Head of caudate nucleus (tissue), 42 donors: ENCODE measurements at places on chromosomes 12 and 14.

DNA sequence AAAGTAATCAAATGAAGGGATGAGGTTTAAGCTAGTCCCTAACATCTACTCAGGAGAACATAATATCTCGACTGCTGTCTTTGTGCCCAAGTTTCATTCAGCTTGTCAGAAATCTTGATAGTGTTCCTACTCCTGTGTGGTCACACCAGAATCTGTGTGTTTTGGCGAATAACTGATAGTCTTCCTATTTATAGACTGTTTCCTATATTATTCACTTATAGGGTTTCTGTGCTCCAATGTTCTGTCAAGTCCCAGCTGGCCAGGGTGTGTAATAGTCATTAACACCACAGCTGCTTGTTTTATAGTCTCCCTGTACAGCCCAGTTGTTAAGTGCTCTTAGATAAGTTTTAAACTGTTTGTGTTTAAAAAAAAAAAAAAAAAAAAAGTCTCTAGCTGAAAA, 45.9 kb downstream of the GPR135 start:
- DNase-seq, result no peak

GRCh38 chr12:68870443-68870842, 62.5 kb downstream of the MDM2 start:
- DNase-seq, result no peak

DNA sequence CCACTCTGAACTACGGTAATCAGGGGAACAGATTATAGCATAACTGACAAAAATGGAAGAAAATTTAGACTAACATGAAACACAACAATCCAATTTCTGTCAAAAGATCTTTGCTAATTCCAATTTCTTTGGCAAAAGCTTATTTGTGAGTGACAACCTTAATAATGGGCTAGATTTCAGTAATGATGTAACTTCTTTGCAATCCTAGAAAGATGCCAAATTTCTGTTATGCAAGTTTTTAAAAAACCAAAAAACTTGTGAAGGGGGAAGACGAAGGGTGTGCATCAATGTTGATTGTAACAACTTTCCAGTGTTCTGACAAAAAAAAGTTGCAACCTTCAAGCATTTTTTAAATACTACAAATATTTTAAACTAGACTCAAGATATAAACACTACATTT, 59.9 kb downstream of the DICER1 start:
- no peak for DNase-seq

- DNase-seq, result no peak
Observed at GRCh38 chr14:90627478-90627877, 188.8 kb downstream of the TTC7B start.

- no peak for DNase-seq
Observed at GRCh38 chr14:26531894-26532293, 65.9 kb downstream of the NOVA1 start.

- no peak for DNase-seq
Observed at GRCh38 chr14:49512571-49512970, 73.6 kb downstream of the RPS29 start.

GRCh38 chr12:124939079-124939420, 24.6 kb upstream of the UBC start:
- peak; percentile 77 for DNase-seq

DNA sequence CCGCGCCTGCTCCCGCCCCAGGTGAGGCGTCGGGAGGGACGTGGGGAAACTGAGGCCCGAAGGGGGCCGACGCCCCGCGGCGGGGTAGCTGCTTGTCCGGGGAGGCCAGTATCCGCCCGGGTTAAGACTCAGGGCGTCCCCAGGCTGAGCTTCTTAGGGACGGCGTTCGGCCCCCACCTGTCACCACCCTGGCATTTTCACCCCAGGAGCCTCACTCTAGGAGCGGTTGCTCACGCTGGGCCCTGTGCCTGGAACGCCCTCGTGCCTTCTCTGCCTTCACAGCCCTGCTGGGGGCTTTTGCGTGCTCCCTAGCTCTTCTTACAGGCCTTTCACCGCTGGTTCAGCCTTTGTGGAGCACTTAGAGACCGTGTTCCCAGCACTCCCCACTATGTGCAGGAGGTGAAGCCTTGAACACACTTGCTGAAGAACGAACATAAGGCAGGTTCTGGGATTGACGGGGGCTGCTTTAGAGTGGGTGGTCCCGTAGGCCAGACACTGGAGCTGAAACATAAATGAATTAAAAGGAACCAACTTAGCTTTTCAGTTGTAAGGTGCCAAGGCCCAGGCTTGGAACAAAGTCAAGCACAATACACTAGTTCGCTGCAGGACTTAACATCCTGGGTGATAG, 601 bp downstream of the ZNF839 start:
- no peak for DNase-seq

GRCh38 chr14:49940808-49941421, 48.0 kb downstream of the ARF6 start:
- no peak for DNase-seq

- no peak for DNase-seq
Observed at GRCh38 chr12:31815096-31815495, 86.3 kb upstream of the AMN1 start.

- DNase-seq, result no peak
Observed at GRCh38 chr12:10341892-10342509, 34.3 kb downstream of the KLRD1 start.

- DNase-seq, result no peak
Observed at GRCh38 chr14:53367644-53368026, 214.5 kb upstream of the DDHD1 start.

DNA sequence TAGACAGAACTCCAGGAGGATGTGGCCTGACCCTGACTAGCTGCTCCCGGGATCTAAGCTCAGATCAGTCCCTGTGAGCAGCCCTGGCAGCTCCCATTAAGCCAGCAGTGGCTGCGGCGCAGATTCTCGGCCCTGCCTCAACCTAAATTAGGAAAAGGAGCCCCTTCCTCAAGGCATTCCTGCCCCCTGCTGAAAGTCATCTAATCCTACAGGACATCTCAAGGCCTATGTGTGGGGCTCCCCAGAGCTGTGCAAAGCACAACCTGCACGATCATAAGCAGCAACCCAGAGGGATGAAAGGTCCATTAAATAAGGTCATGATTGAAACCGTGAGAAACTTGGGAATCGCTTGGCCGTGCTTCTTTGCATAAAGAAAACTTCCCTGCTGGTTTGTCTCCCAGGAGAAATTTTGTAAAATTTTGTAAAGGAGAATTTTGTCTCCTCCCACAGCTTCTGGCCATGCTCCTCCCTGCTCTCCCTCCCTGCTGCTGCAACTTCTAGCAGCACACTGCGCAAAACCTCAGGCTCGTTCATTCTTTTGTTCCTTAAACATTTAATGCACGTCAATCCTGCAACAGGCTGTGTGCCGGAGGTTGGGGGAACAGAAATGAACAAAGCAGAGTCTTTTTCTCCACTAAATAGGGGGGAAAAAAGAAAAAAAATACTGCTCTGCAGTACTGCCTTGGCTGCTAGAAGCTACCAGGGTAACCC, 96.6 kb upstream of the SLC35F4 start:
- no peak for DNase-seq

- DNase-seq, result no peak
Observed at GRCh38 chr12:69052613-69053408, 119.8 kb upstream of the CPM start.

- peak; percentile 31 for DNase-seq
Observed at GRCh38 chr14:19799880-19800279, 3.7 kb upstream of the OR4N2 start.

- peak; percentile 68 for DNase-seq
Observed at GRCh38 chr14:50964683-50965390, 20.6 kb upstream of the PYGL start.

- DNase-seq, result no peak
Observed at GRCh38 chr14:104181761-104182530, 43.6 kb downstream of the KIF26A start.

DNA sequence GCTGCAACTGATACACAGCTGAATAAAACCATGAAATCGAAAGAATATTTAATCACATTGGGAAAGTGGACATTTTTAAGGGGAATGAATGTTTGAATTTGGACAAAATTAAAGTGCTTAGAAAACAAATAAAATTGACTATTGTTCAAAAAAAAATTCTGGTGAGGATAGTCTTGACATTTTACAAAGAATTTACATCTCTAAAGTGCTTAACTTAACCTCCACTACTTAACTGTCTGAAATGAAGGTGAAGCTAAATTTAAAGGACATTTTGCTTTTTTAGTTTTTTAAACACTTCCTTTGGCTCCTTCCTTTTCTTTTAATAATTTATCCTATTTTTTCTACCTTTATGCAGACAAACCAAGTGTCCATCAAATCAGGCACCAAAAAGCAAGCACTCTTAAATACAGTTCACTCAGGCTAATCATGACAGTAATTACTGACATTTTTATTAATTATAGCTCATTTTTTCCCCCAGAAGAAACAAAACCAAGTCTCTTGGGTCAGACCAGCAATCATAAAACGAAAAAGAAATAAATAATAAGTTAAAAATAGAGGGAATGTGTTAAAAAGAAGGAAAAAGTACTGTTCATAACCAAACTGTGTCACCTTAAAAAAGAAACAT, 5.7 kb upstream of the CCND2 start:
- no peak for DNase-seq

- DNase-seq, result no peak
Observed at GRCh38 chr12:104964167-104964855, 6.2 kb upstream of the SLC41A2 start.

DNA sequence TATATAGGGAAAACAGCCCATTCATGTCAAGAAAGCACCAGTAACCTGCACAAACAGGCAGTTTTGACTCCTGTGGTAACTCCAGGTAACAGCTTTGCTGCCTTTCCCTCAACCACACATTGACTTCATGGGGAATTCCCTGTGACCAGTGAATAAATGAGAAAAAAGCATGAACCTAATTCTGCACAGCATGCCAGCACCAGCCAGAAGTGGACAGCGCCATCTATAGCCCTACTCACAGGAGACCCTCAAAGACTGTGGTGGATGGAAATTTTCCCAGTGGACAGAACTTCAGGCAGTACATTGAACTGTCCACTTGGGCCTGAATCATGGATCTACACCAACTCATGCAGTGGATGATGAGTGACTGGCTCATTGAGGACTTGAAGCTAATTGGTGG, 152.1 kb downstream of the SLC8A3 start:
- no peak for DNase-seq

- no peak for DNase-seq
Observed at GRCh38 chr14:53519137-53519536, 366.0 kb upstream of the DDHD1 start.

DNA sequence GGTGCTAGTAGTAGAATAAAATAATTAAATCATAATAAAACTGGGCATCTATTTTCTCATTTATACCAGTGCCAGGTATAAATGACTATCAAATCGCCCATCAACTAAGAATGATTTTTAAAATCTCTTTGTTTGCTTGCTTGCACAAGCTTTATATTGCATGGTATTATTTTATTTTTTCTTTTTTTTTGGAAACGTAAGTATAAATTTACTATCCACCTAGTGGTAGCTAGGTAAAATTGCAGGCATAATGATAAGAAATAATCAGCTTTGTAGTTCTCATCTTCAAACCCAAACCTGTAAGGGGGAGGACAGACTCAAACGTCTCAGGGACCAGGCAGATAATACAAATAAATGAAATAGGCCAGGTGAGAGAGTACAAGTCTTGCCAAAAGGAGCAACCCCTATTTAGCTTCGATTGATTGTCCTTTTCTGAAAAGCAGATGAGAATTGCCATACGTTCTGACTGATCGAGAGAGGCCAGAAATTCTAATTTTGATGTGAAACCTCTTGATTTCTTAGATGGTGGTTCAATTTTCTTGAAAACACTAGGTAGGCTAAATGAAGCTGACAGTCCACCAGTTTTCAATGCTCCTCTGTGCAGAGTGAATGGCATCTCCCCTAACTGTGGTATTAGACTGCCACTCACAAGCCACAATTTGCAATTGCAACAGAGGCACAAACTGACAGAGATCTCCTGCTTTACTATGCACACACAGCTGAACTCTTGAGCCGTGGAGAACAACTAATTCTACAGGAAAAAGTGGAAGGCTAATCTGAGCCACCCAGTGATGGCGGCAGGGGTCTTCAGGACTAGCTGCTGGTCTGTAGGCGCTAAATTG, 189.3 kb downstream of the DACT1 start:
- DNase-seq, result no peak

DNA sequence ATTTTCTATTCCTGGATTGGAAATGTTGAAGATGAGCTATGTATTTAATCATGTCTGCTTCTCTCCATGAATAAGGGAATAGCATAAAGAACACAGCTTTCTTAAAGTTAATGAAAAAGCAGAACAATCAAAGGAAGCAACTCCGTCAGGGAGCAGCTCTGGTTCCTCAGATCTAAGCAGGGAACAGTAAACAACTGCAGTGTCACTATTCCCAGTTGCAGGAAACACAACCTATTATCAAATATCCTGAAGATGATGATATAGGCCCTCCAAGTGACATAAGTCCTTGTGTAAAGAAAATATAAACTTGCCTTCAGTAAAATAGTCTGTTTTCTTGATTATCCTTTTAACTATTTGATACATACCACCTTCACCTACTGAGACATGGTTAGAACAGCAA, 228.1 kb downstream of the KCNC2 start:
- DNase-seq, result no peak

- DNase-seq, result no peak
Observed at GRCh38 chr14:51871846-51872245, 11.4 kb downstream of the GNG2 start.

DNA sequence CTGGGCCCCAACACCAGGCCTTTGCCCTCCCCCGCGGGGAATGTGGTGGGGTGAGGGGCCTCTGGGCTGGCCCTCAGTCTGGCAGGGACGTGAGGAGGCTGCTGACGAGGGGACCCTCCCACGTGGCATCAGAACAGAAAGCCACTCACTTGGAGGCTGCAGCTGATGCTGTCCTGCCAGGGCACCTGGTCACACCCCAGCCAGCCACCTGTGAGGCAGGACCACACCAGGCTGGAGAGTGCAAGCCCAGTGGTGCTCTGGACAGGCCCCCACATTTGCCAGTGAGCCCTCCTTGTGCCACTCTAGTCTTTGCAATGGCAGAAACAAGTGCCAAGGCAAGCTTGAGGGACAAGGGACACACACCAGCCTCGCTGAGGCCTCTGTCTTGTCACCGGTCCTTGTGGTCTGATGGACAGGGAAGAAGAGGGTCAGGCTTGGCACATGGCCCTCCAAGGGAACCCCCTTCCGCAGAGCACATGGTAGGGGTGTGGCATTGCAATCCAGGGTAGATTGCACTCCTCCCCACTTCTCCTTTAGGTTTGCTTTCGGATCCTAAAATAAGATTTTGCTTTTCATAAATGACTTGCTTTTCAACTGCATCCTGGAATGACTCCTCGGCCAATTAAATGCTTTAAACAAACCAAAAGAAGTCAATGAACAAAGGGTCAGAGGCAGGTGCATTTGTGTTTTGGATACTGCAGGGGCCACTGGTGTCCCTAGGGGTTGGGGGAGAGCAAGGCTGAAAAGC, 53.7 kb downstream of the CCDC88C start:
- no peak for DNase-seq

DNA sequence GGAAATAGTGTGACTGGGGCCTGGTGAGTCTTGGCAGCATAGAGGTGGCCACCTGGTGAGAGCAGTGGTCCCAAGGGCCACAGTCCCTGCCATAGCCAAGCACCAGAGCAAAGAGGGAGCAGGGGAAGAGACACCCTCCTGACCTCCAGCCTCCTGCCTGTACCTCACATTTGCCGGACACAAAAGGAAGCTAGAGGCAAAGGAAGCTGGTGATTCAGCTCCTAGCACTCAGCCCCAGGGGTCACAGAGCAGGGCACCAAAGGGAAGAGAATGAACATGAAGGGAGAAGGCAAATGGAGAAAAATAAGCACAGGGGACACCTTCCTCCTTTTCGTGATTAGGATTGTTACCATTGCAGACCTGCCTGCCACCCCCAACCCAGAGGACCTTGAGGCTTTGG, 216.8 kb downstream of the ZFP36L1 start:
- DNase-seq, result no peak

GRCh38 chr14:56115334-56115870, 2.8 kb upstream of the PELI2 start:
- DNase-seq, result no peak
